CD8-positive, alpha-beta T cell (primary cell): ENCODE measurements at places on chromosomes 7 and 10.

GRCh38 chr7:372932-373791 lies 83.2 kb downstream of the FOXL3 start:
- no peak for DNase-seq

DNA sequence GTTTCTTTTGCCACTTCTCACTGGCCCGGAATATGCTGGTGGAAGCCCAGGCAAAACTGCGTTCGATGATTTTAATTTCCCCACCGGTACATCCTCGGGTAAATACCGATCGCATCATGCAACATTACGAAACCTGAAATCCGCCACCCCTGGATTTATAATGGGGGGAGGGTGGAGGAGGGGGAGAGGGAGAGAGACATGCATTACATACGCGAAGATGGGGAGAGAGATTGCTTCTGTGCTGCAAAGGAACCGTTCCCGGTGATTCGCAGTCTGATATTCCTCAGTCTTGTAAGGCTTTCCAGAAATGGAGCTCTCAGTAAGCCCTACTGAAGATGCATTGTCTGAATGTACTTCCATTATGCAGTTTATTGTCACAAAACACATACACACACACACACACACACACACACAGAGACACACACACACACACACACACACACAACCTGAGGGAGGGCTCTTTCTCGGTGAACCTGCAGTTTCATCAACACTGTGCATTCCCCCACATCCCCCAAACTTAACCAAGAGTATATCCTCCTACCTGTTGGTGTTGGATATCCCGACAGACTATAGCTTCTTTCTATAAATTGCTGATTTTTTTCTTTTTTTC lies 741 bp downstream of the GPR85 start:
- DNase-seq: no peak

DNA sequence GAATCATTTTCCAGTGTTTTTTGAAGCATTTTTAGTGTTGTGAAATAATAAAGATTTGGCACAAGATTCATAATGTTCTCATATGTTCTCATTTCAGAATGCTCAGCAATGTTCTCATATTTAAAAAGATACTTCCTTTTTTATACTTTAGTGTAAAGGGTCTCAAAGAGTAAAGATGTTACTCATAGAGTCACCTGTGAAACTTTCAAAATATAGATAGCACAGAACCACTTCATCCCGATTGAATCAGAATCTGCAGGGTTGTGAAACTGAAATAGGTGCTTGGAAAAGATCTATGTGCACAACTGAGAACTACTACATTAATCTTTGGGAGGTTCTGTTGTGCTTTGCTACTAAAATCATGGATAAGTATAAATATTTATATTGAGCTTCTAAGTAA lies 144.7 kb downstream of the MDFIC start:
- DNase-seq: no peak

GRCh38 chr10:86755740-86756510 lies 494 bp upstream of the BMPR1A start:
- peak; percentile 88 for DNase-seq

DNA sequence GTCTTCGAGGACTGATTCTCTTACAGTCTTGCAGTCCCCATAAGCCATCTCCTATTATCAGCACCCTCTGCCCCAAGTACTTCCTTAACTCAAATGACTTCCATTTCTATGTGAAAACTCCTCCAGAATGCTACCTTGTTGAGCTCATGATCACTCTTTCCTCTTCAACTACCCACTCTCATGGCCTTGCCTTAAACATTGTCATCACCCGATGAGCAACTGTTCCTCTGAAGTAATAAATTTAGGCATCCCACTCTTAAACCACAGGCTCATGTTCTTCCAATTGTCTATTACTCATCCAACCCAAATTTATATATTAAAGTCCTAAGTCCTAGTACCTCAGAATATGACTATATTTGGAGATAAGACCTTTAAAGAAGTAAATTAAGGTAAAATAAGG lies 152.9 kb downstream of the C1GALT1 start:
- no peak for DNase-seq

DNA sequence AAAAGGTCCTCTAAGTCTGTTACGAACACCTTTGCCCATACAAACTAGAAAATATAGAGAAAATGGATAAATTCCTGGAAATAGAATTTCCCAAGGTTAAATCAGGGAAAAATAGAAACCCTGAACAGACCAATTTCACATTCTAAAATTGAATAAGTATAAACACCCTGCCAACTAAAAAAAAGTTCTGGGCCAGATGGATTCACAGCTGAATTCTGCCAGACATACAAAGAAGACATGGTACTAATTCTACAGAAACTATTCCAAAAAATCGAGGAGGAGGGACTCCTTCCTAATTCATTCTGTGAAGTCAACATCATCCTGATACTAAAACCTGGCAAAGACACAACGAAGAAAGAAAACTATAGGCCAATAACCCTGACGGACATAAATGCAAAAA lies 400.4 kb upstream of the SEMA3A start:
- DNase-seq: no peak

- peak; percentile 62 for DNase-seq
Measured at GRCh38 chr7:39952374-39952773, 2.3 kb downstream of the CDK13 start.

GRCh38 chr7:70500261-70500660 lies 631.7 kb upstream of the GALNT17 start:
- DNase-seq: no peak

DNA sequence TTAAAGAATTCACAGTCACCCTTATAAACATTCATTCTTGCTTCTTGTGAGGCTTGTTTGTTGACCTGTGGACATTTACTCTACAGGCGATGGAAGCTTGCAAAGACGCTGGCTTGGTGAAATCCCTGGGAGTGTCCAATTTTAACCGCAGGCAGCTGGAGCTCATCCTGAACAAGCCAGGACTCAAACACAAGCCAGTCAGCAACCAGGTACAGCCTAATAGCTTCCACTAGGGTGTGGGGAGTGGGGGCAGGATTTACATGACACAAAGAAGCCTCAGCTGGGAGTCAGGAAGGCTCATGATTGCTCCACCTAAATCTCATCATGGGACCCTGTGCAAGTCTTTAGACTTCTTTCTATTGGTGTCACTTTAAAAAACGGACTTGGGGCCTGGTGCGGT lies 29.0 kb downstream of the AKR1D1 start:
- no peak for DNase-seq

GRCh38 chr7:1081931-1082401 lies 5.9 kb upstream of the GPER1 start:
- DNase-seq: no peak

- DNase-seq: no peak
Measured at GRCh38 chr7:91843831-91844230, 36.7 kb downstream of the MTERF1 start.

DNA sequence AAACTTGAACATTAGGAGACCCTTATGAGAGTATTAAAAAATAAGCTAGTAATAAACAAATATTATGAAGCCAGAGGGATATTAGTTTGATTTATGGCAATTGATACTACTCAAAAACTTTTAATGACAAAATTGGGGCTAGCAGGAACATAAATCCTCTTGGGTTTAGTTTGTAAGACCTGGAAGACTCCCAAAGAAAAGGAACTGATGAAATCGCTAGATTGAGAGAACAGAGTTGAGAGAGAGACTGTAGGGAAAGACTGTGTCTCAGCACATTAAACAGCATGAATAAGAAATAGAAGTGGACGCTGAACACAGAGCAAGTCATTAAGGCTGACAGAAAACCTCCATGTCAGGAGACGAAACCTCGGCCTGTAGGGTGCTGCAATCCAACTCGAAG lies 56.4 kb downstream of the ICA1 start:
- no peak for DNase-seq

DNA sequence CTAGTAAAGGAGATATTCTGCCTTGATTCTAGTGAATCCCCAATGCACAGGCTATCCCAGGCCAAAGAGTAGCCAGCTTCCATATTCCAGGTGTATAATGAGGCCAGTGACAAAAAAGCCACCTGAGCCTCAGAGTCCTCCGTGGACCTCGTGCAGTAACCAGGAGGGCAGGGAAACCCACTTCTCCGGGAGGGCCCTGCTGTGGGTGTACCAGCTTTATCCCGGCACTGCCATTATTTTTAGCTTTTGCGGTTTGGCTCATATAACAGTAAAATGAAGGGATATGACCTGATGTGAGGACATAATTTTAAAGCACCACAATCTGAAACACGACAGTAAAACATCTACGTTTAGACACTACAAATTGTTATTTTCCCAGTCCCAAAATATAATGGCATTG lies 109.0 kb downstream of the SVIL start:
- DNase-seq: no peak

DNA sequence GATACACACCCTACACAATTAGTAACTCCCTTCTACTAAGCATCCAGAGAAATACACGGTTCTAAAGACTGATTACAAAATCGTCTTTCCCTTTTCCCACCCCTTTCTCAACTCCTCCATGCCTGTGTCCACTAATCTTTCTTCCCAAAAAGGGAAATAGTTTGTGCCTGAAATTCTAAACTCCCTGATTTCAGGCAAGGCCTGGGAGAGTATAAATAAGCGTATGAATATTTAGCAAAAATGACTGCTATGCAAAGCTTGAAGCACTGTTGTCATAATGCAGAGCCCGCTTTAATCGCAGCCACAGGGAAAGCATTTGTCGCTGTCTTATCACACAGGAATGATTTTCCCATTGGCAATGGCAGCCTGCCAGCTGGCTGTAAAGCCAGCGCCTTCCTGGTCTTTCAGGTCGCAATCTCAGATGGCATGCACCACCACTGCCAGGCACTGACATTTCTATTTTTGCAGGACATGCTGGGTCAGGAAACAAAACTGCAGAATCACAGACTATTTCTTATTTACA lies 142.9 kb upstream of the PCGF5 start:
- DNase-seq: no peak

DNA sequence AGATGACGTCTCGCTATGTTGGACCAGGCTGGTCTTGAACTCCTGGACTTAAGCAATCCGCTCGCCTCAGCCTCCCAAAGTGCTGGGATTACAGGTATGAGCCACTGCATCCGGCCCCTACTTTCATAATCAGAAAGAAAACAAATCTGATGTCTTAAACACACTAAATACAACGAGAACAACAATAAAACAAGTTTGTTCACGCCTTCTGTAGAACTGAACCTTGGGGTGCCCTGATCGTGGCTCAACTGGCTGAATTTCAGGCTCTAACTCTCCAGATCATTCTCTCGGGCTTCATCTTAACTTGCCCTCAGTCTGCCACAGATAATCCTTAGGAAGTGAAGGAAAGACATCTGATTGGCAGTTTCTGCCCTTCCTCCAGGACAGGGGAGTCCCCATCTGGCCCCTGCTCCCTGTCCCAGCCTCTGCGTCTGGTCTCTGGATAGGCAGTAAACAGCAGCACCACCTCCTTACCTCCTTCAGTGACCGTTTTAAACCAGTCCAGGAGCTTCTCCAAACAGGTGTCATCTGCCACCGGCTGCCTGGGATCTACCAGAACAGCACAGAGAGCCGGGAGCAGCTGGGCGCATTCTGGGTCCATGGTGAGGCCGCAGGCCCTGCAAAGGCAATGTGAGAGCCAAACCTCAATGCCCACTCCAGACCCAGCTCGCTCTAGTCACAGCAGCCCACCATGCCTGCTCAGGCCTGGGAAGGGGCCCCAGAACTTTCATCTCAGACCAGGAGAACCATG lies 1.3 kb downstream of the BRAT1 start:
- no peak for DNase-seq

DNA sequence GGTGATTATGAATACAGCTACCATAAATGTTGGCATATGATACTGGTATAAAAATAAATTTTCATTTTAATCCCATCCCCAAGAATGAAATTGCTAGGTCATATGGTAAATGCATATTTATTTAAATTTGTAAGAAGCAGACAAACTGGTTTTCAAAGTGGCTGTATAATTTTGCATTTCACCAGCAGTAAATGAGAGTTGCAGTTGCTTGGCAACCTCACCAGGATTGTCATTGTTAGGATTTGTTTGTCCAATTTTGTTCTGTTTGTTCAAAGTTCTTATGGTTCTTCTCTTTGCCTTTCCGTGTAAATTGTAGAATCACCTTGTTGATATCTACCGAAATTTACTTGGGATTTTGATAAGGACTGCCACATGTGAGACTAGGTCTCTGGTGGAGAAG lies 237.4 kb downstream of the OTUD1 start:
- no peak for DNase-seq

DNA sequence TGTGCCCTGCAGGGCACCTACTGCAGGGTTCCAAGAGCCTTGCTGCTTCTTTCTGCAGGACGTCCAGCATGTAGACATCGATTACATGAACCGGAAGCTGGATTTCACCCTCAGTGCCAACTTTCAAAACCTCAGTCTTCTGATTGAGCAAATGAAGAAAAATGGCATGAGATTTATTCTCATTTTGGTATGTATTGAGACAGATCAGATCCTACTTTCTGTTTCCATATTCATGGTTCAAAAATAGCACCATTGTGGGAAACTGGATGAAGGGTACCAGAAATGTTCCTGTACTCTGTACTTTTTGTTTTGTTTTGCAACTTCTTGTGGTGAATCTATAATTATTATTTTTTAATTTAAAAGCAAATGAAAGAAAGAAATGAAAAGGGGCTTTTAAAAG lies 64.1 kb downstream of the MGAM2 start:
- no peak for DNase-seq

DNA sequence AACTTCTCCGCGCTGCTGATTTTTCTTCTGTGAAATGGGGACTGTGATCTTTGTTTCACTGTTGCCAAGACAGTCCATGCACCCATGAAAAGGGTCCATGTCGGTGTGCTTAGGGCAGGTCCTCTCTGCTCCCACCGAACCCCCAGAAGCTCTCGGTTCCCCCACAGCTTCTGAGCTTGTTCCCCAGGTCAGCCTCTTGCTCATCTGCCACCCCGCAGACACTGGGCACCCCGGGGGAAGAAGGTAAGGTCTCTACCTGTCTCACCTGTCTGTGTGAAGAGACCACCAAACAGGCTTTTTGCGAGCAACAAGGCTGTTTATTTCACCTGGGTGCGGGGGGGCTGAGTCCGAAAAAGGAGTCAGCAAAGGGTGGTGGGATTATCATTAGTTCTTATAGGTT lies 66.2 kb upstream of the NANOS1 start:
- DNase-seq: no peak

DNA sequence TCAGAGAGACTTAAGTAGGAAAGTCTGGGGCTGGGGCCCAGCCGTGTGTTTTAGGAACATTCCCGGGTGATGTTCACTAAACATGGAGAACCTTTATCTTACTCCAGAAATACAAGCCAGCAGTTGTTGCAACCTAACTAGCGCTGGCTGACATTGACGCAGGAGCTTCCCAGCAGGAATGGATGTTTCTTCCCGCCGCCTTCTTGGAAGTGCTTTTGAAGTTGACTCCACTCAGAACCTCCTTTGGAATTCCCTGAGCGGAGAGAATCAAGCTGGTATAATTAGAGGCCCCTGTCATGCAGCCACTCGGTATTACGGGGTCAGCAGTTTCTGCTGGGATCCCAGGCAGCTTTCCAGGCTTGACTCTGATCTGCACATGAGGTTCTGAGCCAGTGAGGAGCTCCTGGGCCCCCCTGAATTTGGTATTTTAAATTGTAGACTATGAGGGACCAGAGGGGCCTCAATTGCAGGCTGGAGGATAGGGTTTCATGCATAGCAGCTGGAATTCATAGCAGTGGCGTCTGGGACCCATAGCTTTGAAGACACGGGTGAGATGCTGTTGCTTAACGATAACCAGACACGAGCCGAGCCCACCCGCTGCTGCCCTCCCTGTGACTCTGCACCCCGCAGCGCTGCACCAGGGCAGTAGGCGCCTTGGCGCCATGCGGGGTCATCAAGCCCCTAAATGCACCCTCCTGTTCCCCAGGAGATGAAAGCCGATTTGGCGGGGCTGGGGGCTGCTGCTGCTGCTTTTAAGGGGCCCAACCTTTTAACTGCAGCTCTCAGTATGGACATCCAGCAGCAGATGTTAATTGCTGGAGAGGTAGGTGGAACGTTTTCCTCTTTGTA lies 61.8 kb downstream of the EEPD1 start:
- no peak for DNase-seq
